ENCODE measurements at places on chromosomes 16 and 17.

DNA sequence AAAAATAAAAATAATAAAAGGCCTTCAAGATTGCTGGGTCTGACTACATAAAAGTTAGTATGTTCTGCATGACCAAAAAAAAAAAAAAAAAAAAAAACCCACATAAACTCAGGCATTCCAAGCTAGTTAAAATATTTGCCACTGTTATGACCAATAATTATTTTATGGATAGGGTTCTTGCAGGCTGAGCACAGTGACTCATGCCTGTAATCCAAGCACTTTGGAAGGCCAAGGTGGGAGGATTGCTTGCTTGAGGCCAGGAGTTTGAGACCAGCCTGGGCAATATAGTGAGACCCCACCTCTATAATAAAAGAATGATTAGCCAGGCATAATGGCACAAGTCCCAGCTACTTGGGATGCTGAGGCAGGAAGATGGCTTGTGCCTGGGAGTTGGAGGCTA, 8.1 kb downstream of the SCNN1B start:
- DNase-seq = no peak

- DNase-seq = no peak
Measured at GRCh38 chr17:79951361-79952264, 84.1 kb downstream of the TBC1D16 start.

GRCh38 chr16:2799205-2799858, 1.1 kb downstream of the PRSS41 start:
- DNase-seq = no peak

- no peak for DNase-seq
Measured at GRCh38 chr17:81537343-81537855, 9.2 kb downstream of the FSCN2 start.

- DNase-seq = no peak
Measured at GRCh38 chr17:8324923-8325322, 14.7 kb upstream of the ODF4 start.

GRCh38 chr16:1158456-1159324, 5.8 kb downstream of the CACNA1H start:
- DNase-seq = no peak

GRCh38 chr16:2778630-2778958, 1.5 kb upstream of the ELOB start:
- DNase-seq = no peak

DNA sequence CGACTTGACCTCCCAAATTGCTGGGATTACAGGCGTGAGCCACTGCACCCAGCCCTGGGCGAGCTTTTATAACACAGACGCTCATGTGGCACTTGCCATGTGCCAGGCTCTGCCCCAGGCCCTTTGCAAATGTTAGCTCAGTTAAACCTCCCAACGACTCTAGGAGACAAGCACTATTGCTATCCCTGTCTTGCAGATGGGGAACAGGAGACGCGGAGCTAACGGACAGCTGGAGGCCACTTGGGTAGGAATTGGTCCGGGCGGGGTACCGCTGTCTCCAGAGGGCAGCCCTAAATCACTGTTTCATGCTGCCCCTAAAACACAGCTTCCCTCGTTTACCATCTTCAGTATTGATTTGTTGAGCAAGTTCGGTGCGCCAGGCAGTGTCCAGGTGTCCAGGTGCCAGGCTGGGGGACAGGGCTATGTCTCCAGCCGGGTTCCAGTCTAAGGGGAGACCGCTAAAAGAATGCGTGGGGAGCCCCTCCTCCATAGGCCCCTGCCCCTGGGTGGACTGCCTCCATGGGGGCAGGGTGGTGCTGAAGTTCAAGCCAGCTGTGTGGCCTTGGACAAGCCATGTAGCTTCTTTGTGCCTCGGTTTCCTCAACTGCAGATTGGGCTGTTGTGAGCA, 23.7 kb downstream of the TMEM235 start:
- DNase-seq = no peak

DNA sequence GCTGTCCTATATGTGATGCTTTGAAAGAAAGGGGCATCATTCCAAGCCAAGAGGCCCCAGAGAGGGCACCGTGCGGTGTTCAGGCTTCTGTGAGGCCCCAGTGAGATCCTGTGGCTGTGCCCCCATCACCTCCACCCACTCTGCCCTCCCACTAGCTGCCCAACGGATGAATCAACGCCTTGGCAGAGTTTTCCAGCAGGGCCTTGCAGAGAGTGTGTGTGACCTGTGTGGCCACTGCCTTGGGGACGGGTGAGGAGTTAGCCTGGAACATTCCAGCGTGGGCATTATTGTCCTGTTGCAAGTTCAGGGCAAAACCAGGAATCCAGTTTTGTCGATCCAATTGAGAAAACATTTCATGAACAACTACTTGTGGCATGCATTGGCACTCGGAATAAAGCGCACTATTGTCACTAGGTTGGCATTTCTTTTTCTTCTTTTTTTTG, 53.7 kb downstream of the SF3B3 start:
- peak; percentile 32 for DNase-seq

- no peak for DNase-seq
Measured at GRCh38 chr17:21167303-21167702, 40.5 kb downstream of the DHRS7B start.

DNA sequence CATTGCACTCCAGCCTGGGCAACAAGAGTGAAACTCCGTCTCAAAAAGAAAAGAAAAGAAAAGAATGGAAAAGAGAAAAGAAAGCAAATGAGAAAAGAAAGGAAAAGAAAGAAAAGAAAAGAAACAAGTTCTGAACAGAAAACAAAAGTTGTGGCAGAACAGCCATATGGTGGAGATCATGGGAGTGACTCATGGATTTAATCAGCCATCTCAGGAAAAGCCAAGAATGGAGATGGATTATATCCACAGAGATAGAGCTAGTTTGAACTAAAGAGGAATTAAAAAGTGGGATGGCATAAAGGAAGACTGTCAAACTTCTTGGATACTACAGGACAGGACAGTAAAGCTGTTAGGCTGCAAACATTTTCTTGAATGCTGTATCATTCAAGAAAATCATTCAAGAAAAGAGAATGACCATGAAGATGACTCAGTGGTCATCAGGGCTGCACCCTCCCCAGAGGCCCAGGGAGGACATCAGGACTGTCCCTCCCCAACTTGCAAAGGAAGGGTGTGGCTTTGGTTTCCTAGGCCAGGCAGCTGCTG, 120.6 kb downstream of the USP22 start:
- no peak for DNase-seq

DNA sequence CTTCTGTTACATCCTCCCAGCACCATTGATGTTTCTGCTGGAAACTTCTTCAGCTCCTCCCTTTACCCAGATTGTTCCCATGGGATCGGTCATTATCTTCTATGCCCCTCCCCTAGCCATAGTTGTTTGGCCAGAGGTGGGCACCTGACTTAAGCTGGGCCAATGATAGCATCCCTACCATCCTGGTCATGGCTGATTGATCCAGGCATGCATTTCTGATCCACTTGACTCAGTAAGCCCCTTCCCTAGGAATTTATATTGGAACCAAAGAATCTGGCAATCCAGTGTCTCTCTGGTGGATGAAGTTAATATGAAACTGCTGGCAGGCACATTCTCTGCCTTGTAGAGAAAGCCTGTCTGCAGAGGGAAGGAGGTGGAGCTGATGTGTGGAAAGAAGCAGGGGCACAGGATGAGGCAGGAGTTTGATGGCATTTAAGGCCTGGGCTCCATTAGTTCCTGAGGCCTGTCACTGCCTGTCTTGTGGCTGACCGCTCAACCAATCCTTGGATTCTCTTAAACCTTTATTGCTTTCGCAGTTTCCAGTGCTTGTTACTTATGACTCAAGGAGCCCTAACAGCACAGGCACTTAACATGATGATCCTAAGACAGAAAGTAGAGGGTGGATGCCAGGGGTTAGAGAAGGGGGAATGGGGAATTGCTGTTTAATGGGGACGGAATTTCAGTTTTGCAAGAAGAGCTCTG, 152.4 kb downstream of the ABCC12 start:
- peak; percentile 26 for DNase-seq

All from T1000 (cell line).